ENCODE measurements at places on chromosomes 6 and 20. TPM values are rescaled to one million over a fixed set of nuclear protein-coding genes. Genes with fewer than 3 reads are reported as not detected.

DNA sequence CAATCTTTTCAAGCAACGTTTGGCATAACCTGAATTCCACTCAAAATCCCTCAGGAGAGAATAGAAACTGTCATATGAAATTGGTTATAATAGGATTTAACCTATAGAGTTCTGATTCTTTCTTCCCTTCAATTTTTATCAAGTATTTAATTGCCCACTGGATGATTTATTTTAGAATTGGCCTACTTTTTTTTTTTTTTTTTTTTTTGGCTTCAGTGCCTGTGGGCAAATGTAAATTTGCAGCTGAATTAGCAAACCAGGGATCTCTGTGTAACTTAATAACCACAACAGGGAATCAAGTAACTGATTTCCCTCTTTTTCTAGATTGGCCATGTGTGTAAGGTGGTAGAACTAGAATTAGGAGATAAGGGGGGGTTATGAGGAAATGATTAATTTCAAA lies 157.0 kb downstream of the SOX4 start:
- no peaks in the 10 kb centered on the region for H3K36me3 ChIP-seq
- H3K27ac ChIP-seq: no peak overlapping the region
- no peak for DNase-seq

GRCh38 chr6:132693478-132693877 lies 20.4 kb downstream of the VNN1 start:
- H3K36me3 ChIP-seq: peaks cover 13% of the 10 kb centered on the region

- H3K36me3 ChIP-seq: no peaks in the 10 kb centered on the region
- peak overlapping the region; percentile 30 for H3K4me3 ChIP-seq
- H3K4me1 ChIP-seq: peaks cover 30% of the 10 kb centered on the region
Observed at GRCh38 chr6:4637691-4638433, 138.3 kb upstream of the CDYL start.

DNA sequence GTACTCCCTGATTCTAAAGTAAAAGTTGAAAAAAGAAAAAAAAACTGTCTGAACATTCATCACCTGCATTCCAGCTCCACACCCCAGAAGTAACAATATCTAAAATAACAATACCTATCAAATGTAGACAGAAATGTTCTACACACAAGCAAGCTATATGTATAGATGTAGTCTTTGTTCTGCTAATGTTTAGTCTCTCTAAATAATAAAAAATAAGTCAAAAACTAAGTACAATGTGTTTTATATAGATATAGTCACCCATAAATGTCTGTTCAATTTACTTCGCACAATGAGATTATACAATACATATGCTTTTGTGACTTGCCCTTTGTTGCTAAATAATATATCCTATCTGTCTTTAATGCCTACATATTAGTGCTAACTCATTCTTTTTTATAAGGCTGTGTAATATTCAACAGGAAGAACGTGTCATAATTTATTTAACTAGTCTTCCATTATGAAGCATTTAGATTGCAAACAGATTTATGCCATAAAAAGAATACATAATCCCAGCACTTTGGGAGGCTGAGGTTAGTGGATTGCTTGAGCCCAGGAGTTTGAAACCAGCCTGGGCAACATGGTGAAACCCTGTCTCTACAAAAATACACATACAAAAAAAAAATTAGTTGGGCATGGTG lies 216.2 kb upstream of the ZNF217 start:
- H3K4me1 ChIP-seq: peaks cover 5% of the 10 kb centered on the region
- no peak overlapping the region for H3K4me3 ChIP-seq
- no peak overlapping the region for H3K27ac ChIP-seq
- no peaks in the 10 kb centered on the region for H3K27me3 ChIP-seq

- H3K36me3 ChIP-seq: no peaks in the 10 kb centered on the region
- DNase-seq: no peak
- H3K4me1 ChIP-seq: no peaks in the 10 kb centered on the region
- no peak overlapping the region for H3K4me3 ChIP-seq
Observed at GRCh38 chr6:132089173-132089572, 138.0 kb upstream of the CCN2 start.

DNA sequence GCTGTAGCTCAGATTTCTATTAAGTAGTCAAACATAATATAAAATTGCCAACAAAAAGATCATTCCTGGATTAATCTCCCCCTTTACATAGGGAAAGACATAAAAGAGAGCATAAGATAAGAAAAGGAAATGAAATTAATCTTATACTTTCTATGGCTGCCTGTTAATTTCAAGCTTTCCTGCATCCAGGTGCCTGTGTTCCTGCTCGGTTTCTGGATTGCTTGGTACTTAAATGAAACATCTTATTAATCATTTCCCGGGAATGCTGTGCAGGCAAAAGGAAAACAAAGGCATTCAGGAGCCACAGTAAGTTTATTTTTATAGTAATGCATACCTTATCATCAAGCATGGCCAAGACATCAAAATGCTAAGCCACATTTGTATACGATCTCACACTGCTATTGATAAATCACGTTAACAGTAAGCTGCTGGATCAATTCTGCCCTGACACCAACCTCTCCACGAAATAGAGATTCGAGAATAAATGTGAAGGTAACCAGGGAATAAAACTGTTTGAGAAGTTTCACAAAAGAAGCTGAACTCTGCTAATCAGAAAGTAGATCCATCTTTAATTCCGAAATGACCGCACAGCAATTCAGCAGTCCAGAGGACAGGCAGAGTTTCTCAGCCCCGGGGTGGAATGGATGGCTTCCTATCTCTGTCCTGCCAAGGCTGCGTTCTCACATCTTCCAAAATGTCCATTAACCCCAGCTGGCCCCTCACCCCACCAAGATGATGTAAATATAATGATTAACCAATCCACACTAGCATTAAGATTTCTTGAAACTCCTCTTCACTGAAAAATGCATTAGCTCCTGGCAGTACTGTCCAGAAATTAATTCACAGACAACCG lies 32.6 kb upstream of the APCDD1L start:
- H3K27me3 ChIP-seq: peaks cover 13% of the 10 kb centered on the region
- DNase-seq: no peak
- H3K4me1 ChIP-seq: no peaks in the 10 kb centered on the region
- no peaks in the 10 kb centered on the region for H3K36me3 ChIP-seq
- no peak overlapping the region for H3K27ac ChIP-seq
- no peak overlapping the region for H3K4me3 ChIP-seq

Gene CPXM1
- total RNA-seq: 53.5 TPM

DNA sequence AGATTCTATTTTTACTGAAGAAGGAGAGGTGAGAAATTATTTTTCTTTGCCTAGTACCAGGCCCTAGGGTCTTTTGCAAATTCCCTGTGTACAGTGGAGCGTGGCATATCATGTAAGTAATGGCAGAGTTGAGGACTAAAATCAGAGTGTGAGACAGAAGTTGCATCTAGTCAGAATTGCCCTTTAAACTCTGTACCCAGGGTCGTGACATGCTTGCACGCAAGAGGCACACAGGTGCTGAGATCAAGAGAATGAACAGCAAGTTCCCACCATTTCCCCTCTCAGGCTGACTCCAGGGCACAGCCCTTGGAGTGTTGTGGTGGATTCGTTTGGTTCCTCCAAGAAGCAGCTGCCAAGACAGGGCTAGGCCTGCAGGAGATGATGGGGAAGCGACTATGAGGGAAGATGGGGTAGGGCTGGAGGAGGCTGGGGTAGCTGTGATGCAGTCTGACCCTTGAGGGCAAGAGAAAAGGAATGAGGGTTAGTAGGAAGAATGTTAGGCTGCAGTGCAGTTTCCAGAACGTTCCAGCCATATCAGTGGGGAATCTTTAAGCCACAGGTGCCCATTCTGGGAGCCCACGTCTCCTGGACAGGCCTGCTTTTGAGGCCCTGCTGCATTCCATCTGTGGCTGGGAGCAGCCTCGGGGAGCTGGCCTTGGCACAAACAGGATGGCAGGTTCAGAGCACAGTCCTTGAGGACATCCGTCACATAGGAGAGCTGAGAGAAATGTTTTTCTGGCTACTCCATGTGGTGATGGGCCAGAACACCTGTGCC lies 6.9 kb downstream of the NELFCD start:
- peaks cover 37% of the 10 kb centered on the region for H3K4me1 ChIP-seq
- H3K27me3 ChIP-seq: no peaks in the 10 kb centered on the region

Gene FOXP4
- 110 TPM for total RNA-seq

GRCh38 chr20:45318386-45318939 lies 10.4 kb upstream of the MATN4 start:
- H3K4me3 ChIP-seq: peak overlapping the region; percentile 42
- no peaks in the 10 kb centered on the region for H3K36me3 ChIP-seq
- DNase-seq: no peak
- peaks cover 28% of the 10 kb centered on the region for H3K4me1 ChIP-seq

DNA sequence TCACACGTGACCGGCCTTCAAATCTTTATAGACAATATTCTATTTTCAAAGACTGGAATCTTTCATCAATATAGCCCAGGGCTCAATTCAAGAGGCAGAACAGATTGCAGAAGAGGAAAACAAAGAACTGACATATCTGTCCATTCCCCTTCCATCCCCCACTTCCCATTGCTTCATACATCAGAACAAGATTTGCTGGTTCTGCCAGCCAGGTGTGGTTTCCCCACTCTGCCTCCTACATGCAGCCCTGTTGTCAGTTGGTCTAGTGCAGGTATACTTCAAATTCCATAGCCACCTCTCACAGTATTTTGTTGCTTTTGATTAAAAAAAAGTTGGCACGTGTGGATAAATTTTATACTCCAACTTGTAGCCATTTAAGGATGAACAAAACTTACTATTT lies 174.9 kb downstream of the CD109 start:
- no peaks in the 10 kb centered on the region for H3K4me1 ChIP-seq
- H3K4me3 ChIP-seq: no peak overlapping the region
- H3K27me3 ChIP-seq: peaks cover 18% of the 10 kb centered on the region
- H3K36me3 ChIP-seq: no peaks in the 10 kb centered on the region
- no peak overlapping the region for H3K27ac ChIP-seq

Gene RBM24
- not detected for total RNA-seq

DNA sequence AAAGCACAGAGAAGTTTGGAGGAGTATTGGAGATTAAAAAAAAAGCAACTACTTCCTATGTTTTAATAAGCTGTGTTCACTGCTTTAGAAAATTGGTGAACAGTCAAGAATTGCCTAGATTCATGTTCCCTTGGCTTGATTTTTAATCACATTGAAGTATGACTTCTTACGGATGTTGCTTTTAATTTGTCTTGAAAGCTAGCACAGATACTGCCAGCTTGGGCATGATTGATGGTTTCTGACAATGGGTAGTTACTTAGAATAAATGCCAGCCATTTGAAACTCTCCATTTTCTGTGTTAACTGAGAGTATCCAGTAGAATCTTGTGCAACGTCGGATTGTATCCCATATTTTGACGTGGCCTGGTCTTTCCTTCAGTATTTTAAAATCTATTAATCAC lies 178.0 kb downstream of the DTNBP1 start:
- no peak for DNase-seq
- peaks cover 29% of the 10 kb centered on the region for H3K4me1 ChIP-seq
- no peak overlapping the region for H3K4me3 ChIP-seq
- H3K27ac ChIP-seq: peak overlapping the region; percentile 53

Gene MLIP
- not detected for total RNA-seq

GRCh38 chr6:15658181-15658744 lies 4.6 kb downstream of the DTNBP1 start:
- no peaks in the 10 kb centered on the region for H3K27me3 ChIP-seq
- H3K36me3 ChIP-seq: no peaks in the 10 kb centered on the region
- peaks cover 26% of the 10 kb centered on the region for H3K4me1 ChIP-seq
- DNase-seq: no peak
- H3K27ac ChIP-seq: peak overlapping the region; percentile 8

Gene SPTLC3
- total RNA-seq: not detected

Gene AGER
- 15.0 TPM for total RNA-seq

DNA sequence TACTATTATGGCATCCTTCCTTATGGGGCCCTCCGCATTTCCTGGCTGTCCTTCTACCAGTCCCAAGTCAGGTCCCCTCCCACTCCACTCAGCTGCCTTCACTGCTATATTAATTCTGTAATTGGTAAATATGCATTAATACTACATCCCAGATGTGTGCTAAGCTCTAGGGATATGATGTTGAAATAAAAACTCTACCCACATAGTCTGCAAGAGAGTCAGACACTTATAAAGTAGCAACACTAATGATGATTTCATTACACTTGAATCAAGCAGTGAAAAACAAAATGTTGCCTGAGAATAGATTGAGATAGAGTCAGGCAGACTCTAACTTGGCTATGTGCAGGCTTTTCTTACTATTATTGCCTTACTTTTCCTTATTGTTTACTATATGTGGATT lies 62.4 kb downstream of the AIG1 start:
- H3K27me3 ChIP-seq: no peaks in the 10 kb centered on the region
- no peaks in the 10 kb centered on the region for H3K36me3 ChIP-seq
- no peak overlapping the region for H3K4me3 ChIP-seq
- no peaks in the 10 kb centered on the region for H3K4me1 ChIP-seq
- no peak for DNase-seq

- H3K36me3 ChIP-seq: no peaks in the 10 kb centered on the region
- H3K27me3 ChIP-seq: peaks cover 12% of the 10 kb centered on the region
- no peak for DNase-seq
- H3K27ac ChIP-seq: no peak overlapping the region
- H3K4me1 ChIP-seq: peaks cover 2% of the 10 kb centered on the region
Observed at GRCh38 chr6:138504764-138505689, 5.7 kb upstream of the NHSL1 start.

Data from natural killer cell treated with Interleukin-12 subunit alpha and Interleukin-12 subunit beta and Interleukin-15 and Interleukin-18, amount 100 ng/mL, for 72 hours (primary cell).